ENCODE measurements at places on chromosomes 13 and 19.

GRCh38 chr19:8085598-8086408 is 33.2 kb downstream of the CCL25 start:
- DNase-seq: no peak

DNA sequence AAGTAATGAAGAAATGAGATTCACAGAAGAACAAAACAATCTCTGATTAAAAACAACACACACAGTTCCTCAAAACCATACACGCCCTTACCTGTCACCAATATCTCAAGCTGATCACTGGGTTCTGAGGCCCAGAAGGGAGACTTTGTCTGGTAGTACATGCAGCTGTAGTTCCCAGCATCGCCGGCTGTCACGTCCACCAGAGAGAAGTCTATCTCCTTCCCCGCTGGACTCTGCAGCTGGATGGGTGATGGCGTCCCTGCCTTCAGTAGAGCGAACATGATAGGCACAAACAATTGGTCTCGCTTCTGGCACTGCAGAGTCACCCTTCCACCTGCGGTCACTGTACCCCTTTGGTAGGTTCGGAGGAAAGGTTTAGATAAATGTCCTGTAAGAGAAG is 7.3 kb downstream of the TARM1 start:
- DNase-seq: no peak

- DNase-seq: peak; percentile 32
Measured at GRCh38 chr19:51098365-51099046, 9.7 kb downstream of the CTU1 start.

DNA sequence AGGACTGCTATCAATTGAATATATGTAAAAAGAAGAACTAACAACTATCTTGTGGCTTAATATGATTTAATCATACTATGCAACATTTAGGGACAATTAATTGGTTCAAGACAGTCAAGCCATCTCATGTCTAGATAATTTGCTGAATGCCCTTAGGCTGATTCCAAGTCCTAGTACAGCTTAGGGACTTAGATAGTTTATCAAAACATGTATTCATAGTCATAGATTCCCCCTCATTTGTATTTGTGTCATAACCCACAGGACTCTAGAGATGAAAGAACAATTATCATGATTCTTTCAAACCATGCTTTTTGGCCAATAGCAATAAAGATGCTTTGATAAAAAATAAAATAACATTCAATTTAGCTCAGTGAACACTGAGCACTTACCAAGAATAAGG is 607.6 kb downstream of the SLITRK1 start:
- no peak for DNase-seq

DNA sequence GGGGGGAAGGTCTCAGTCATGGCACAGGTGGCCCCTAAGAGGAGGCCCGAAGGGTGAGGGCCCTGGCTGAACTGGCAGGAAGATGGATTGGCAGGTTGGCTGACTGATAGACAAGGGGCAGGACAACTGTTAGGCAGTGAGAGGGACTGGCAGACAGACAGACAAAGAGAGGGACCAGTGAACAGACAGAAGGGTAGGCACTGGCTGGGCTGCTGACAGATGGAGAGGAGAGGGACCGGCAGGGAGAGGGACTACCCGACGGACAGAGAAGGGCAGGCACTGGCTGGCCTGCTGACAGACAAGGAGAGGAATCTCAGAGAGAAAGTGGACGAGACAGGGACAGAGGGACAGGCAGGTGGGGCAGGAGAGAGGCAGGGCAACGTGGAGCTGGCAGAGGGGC is 31.8 kb upstream of the EHD2 start:
- DNase-seq: no peak

- peak; percentile 31 for DNase-seq
Measured at GRCh38 chr13:20940083-20940482, 37.5 kb upstream of the XPO4 start.

- peak; percentile 30 for DNase-seq
Measured at GRCh38 chr13:27619728-27620376, 477 bp downstream of the LNX2 start.

- DNase-seq: peak; percentile 79
Measured at GRCh38 chr13:110628477-110628793, 13.1 kb downstream of the NAXD start.

- DNase-seq: no peak
Measured at GRCh38 chr13:34308725-34309124, 490.8 kb downstream of the RFC3 start.

DNA sequence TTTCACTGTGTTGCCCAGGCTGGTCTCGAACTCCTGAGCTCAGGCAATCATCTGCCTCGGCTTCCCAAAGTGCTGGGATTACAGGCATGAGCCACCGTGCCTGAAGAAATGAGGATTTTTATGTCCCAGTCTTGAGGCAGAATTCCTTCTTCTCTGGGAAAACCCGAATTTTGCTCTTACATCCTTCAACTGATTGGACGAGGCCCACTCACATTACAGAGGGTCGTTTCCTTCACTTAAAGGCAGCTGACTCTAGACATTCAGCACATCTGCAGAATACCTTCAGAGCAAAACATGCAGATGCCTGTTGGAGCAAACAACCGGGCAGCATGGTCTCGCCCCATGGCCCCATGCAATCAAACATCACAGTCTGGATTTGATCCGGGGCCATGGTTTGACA is 36.3 kb upstream of the NFIC start:
- no peak for DNase-seq

DNA sequence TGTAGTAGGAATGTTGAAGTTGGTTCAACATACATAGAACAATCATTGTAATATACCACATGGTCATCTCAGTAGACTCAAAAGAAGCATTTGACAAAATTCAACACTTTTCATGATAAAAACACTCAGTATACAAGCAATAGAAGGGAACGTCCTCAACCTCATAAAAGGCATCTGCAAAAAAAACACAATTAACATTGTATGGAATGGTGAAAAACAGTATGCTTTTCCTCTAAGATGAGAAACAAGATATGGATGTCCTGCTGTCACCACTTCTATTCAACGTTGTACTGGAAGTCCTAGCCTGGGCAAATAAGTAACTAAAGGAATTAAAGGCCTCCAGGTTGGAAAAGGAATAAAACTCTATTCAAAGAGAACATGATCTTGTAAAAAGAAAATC is 54.5 kb downstream of the FNDC3A start:
- no peak for DNase-seq

- DNase-seq: no peak
Measured at GRCh38 chr13:27052551-27053208, 118.9 kb downstream of the USP12 start.

- peak; percentile 81 for DNase-seq
Measured at GRCh38 chr13:50713523-50714248, 129.8 kb downstream of the DLEU7 start.

DNA sequence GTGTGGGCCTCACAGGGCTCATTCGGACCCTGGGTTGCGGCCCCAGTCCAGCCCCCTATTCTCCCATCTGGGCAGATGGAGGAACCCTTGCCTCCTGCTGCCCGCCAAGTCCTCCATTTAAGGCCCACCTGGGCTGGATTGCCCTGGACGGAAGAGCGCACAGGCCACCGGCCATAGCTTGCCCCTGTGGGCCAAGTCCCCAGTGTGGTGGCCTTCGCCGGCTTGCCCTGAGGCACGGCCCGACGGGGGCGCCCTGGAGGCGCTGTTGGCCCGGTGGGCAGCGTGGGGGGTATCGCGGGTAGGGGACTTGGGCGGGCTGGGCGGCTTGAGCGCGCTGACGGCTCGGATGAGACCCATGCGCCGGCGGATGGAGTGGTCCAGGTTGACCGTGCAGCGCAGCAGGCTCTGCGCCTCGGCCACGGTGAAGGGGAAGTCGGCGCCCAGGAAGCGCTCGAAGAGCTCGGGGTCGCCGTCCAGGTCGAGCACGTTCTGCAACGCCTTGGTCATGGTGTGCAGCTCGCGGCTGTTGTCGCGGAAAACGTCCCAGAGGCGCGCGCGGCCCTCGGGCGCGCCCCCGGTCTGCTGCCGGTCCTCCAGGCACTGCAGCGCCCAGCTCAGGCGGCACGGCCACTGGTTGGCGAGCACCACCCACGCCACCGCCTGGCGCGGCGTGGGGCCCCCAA is 8.8 kb downstream of the NKPD1 start:
- DNase-seq: no peak

GRCh38 chr19:47824396-47824795 is 2.7 kb downstream of the CRX start:
- DNase-seq: no peak

DNA sequence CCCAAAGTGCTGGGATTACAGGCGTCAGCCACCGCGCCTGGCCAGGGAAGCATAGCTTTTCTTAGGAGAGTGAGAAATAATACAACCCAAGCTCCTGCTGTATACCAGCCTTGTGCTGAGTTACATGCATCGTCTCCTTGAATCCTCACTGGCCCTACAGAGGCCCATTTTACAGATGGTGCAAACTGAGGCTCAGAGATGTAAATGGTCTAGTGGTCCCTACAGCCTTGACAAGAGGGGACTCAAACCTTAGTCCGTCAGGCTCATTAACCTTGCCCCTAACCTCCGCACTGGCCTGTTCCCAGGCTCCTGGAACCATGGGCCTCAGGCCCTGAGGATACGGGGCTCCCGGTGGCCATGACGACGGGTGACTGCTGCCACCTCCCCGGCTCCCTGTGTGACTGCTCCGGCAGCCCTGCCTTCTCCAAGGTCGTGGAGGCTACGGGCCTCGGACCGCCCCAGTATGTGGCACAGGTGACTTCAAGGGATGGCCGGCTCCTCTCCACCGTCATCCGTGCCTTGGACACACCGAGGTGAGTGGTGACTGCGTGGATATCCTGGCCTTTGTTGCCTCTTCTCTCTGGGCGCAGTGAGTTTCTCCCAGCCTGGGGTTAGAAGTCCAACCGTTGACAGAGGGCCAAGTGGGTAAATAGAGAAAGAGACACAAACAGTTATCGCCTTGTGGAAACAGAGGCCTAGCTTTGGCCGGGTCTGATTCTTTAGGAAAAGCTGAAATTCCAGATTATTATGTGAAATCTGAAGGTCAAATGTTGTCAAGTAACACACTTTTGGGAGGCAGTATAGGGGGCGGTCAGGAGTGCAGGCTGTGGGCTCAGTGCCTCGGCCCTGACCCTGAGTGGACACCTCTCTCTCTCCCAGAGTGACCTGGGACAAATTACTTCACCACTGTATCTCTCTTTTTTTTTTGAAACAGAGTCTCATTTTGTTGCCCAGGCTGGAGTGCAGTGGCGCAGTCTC is 8.7 kb downstream of the MARCHF2 start:
- DNase-seq: no peak

GRCh38 chr13:45046445-45046844 is 57.1 kb downstream of the GPALPP1 start:
- DNase-seq: no peak

DNA sequence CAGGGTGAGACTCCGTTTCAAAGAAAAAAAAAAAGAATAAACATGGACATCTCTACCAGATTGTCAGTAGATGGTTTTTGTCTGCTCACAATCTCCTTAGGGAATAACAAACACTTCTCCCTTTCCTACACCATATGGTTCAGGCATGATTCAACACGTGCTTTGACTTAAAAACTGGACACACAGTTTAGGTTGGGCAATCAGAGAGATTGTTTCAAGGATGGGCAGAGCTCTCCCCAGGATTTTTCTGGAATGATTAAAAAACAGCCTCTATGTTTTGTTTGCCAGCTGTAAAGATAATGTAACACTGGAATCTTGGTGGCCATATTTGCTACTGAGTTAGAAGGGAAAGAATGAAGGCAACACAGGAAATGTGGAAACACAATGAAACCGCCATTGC is 150.1 kb upstream of the TSC22D1 start:
- peak; percentile 97 for DNase-seq

DNA sequence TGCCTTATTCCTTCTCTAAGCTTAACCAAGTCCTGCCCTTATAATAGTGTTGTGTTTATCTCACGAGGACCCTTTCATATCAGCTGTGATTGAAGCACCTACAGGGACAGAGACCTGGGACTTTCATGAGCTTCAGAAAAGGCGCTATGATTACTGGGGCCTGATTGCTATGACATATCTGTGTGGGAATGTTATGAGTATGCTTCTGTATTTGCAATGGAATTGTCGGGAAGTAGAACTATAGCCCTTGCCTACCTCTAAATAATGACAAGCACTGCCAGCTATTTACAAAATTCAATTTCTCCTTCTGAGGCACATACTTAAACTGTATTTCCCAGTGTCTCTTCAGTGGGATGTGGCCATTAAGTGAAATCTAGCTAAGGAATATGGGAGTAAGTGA is 191.5 kb downstream of the LHFPL6 start:
- no peak for DNase-seq

Measured in fibroblast of mammary gland (primary cell).